Activated T-helper 1 cell treated with anti-CD3 and anti-CD28 coated beads, Interleukin-2, amount 50 U/mL, for 16 hours (primary cell): ENCODE measurements at places on chromosomes 7 and 10.

DNA sequence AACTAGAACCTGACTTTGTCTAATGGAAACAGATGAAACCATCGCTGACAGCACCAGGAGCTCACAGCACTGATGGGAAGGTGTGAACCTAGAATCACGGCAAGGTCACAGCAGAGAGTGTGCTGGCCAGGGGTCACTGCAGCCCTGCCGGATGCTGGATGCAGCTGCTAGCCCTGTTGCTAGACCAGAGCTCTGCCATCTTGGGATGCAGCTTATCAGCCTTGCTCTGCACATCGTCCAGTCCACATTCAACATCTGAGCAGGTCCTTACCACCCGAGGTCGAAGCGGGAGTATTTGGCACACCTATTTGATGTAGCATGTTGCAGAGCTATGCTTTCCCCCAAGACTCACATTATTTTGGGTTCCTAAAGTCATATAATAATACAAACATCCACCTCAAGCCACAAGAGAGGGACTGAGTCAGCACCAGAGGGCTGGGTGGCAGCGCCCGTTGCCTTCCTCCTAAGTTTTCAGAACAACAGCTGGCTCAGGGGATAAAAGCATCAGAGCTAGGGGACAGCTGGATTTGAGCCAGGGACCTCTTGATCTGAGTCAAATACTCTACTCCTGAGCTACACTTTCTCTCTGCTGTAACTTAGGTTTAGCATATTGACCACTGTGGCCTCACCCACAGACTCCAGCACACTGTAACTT, 135.3 kb downstream of the ZNF467 start:
- no peak for DNase-seq

DNA sequence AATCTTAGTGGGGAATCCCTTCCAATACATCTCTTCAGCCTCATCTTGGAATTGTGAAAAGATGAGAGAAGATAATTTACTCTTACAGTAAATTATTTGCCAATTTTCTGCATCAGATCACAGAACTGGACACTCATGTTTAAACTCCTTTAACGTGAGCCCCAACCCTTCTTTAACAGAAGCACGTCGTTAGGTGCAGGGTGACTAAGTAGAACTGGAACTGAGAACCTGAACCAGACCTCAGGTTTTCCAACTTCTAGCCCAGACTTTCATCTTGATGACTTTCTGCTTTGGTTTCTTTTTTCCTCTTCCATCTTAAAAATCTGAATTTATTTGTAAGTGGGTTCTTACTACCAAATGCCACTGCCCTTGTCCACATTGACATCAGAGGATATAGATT, 57.2 kb upstream of the LYZL2 start:
- no peak for DNase-seq

GRCh38 chr7:101121991-101122932, 4.6 kb upstream of the SERPINE1 start:
- no peak for DNase-seq

GRCh38 chr7:127943541-127944521, 87.4 kb downstream of the LRRC4 start:
- DNase-seq, result no peak

GRCh38 chr7:50333221-50333651, 28.7 kb downstream of the IKZF1 start:
- no peak for DNase-seq

DNA sequence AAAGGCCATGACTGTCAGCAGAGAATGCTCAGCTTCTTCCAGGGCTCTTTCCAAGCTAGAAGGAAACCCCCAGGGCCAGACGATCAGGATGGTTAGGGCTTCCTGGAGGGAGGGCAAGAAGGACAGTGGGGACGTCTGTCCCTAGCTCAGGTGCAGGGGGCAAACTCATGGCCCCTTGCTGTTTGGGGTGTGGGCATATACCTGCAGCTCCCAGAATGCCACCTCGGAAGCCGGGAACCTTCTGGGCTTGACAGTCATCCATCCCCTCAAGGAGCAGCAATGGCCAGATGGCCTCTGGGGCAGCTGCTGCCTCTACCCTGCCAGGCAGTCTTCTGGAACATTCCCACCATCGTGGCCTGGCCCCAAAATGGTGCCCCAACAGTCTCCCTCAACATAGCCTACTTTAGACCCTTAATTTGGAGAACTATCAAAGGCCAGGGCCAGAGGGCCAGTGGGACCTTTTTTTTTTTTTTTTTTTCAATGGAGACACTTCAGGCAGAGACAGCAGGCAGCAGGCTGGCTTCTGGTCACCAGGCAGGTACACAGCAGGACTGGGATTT, 40.2 kb upstream of the ZMIZ1 start:
- DNase-seq, result no peak

- no peak for DNase-seq
These were observed 8.3 kb downstream of the VSTM2A start for GRCh38 chr7:54550471-54550870.
